ENCODE measurements at places on chromosomes 1 and 21.
A peak's percentile ranks its signal among the peaks of the same experiment; 100 is the strongest.

DNA sequence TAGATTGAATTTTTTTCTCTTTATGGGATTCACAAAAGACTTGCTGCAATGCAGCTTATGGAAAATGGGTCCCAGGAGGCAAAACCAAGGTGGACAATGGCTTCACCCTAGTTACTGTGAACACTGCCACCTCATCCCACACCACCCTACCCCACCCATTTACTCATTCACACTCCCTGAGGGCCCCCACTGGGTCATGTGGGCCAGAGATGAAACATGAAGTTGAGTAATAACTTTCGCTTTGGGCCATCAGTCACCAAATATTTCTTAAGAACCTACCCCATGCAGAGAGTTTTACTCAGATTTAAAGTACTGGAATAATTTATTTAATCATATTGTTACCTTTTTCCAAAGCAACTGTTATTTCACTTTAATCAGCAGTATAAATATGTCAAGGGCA is 191.8 kb downstream of the TPR start:
- DNase-seq, result no peak

- no peak for DNase-seq
These were observed 14.8 kb downstream of the EDN2 start for GRCh38 chr1:41469706-41470105.

DNA sequence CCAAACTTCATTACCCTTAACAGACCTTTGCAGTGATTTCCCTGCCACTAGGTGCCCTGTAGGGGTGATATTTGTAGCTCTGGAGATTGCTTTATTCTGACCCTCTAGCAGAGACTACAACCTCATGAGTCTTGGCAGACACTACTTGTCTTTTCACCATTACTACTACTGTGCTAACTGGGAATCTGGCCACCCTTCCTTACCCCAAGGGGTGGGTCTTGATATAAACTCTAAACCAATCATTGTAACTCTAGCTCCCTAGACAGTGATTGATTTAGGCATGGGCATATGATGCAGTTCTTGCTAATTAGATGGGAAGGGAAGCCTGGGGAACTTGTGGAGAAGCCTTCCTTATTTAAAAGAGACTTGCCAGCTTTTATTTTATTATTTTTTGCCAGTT is 3.9 kb downstream of the KPNA6 start:
- no peak for DNase-seq

DNA sequence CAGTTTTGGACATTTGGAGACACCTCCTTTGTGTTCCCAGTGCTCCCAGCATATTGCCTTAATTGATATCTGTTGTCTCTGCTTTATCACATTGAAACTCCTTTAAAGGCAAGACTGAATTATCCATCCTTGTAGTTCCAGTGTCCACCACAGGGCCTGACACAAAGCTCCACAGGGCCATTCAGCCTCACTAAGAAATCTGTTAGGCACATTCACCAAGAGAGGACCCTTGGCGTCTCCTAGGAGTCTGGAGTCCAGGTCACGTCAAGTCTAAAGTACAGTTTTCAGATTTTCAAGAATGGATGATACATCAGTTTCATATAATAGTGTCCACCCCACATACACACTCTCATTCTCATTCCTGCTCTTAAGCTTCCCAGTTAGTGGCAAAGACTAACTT is 4.8 kb downstream of the ACP6 start:
- DNase-seq, result no peak

- DNase-seq, result peak; percentile 40
These were observed 113.4 kb downstream of the DISP1 start for GRCh38 chr1:222928212-222928611.

DNA sequence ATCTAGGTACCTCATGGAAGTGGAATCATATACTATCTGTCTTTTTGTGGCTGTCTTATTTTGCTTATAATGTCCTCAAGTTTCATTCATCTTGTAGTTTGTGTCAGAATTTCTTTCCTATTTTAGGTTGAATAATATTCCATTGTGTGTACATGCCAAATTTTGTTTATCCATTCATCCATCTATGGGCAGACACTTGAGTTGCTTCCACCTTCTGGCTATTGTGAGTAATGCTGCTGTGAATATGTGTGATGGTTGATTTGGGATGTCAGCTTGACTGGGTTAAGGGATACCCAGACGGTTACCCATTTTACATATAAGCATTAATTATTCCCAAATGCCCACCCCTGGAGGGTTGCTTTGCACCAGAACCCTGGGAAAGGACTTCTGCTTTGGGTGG is 477.5 kb downstream of the PTPRU start:
- no peak for DNase-seq

DNA sequence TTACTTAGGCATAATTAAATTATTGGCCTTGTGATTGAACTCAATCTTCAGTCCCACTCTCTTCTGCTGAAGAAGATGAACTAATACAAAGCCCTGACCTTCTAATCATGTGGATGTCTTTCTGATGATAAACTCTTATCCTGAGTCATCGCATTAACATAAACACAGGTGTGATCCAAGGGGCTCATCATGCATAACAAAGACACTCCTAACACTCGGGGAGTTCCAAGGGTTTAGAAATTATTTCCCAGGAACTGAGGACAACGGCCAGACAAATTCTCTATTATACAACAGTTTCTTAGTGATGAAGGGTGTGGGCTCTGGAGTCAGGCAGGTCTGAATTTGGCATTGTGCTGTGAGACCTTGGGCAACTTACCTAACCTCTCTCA is 18.0 kb downstream of the DUSP10 start:
- no peak for DNase-seq

DNA sequence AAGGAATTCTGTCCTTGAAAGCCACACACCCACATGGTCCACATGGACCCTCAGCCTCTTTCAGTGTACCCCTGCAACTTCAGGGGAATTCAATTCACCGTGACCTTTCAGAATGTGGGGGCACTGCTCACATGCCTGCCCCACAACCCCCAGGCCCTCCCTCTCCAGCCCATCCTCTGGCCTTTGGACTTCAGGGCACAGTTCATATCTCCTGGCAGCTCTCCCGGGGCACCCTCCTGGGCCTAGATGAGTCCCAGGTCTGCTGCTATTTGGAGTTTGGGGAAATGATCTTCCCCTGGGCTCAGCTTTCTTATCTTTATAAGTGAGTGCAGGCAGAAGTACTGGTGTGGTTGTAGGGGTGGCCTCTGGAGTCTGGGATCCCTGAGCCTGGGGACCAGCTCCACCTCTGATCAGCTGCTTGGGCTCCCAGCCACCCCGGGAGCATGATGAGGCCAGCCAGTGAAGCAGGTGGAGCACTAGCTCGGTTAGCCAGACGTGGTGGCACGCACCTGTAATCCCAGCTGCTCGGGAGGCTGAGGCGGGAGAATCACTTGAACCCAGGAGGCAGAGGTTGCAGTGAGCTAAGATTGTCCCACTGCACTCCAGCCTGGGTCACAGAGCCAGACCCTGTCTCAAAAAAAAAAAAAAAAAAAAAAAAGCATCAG is 15.8 kb downstream of the C1orf167 start:
- DNase-seq, result no peak

GRCh38 chr1:96253246-96254035 is 468.1 kb upstream of the PTBP2 start:
- no peak for DNase-seq

DNA sequence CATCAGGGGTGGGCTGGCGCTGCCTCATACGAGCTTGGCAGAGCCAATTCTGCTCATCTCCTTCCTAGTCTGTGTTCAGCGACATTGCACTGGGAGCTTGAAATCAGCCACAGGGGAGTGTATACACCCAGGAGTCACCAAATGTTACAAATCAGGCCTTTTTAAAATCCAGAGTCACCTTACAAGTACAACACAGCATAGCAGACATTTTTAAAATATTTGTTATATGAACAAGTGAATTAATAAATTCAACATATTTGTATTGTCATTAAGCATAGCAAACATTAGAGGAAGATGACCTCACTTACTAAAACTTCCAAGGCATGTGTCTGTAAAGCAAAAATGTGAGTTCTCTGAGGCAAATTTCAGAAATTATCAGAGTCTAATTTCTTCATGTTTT is 210.0 kb downstream of the HLX start:
- no peak for DNase-seq

- no peak for DNase-seq
These were observed 19.2 kb downstream of the EBNA1BP2 start for GRCh38 chr1:43152866-43153265.

- DNase-seq, result no peak
These were observed 58.5 kb downstream of the RUSC1 start for GRCh38 chr1:155379180-155379579.

DNA sequence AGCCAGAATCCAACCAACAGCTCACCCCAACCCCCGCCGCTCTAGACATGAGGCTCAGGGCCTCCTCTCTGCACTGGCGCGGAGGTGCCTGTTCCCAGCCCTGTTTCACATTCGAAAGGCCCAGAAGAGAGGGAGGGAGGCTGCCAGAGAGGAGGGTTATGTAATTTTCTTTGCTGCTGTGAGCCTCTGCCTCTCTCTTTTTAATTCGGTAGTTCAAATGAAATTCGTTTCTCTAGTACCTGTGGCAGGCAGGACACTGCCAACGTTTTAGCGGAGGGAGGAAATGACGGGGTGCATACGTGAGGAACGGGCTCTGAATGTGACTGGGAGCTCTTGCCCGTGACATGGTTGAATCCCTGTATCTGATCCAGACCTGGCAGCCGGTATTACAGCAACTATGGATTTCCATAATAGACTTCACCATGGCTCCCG is 9.4 kb downstream of the PRDM16 start:
- peak; percentile 44 for DNase-seq

DNA sequence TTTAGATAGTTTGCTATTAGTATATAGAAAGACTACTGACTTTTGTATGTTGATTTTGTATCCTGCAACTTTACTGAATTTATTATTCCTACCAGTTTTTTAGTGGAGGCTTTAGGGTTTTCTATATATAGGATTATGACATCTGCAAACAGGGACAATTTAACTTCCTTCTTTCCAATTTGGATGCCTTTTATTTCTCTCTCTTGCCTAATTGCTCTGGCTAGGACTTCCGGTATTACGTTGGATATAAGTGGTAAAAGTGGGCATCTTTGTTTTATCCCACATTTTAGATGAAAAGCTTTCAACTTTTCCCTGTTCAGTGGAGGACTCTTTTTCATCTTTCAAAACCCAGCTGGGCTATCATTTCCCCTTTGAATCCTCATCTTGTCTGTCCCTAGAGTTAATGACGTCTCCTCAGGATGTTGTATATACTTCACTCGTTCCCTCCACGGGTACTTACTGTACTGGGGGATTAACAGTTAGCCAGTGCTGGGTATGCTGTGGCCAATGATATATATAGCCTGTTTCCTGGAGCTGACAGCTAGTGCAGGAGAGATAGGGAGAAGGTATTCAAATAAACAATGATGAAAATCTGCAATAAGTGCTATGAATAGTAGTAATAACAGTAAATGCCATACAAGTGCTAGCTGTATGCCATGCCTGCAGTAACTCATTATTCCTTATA is 9.8 kb downstream of the ACOT11 start:
- DNase-seq, result no peak

GRCh38 chr1:12541274-12542137 is 76.5 kb downstream of the DHRS3 start:
- DNase-seq, result no peak

- no peak for DNase-seq
These were observed 24.3 kb upstream of the PPP1R15B start for GRCh38 chr1:204435872-204436271.

DNA sequence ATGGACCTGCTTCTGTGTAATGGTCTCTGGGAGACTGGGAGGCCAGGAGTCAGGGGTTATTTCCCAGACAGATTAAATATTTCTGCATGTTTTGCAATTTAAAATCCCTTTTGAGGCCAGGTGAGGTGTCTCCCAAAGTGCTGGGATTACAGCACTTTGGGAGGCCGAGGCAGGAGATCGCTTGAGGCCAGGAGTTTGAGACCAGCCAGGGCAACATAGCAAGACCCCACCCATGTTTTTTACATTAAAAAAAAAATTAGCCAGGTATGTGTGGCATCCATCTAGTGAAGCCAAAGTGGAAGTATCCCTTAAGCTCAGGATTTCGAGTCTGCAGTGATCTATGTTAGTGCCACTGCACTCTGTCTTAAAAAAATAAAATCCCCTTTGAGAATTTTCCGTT is 34.1 kb downstream of the ECHDC2 start:
- DNase-seq, result no peak

DNA sequence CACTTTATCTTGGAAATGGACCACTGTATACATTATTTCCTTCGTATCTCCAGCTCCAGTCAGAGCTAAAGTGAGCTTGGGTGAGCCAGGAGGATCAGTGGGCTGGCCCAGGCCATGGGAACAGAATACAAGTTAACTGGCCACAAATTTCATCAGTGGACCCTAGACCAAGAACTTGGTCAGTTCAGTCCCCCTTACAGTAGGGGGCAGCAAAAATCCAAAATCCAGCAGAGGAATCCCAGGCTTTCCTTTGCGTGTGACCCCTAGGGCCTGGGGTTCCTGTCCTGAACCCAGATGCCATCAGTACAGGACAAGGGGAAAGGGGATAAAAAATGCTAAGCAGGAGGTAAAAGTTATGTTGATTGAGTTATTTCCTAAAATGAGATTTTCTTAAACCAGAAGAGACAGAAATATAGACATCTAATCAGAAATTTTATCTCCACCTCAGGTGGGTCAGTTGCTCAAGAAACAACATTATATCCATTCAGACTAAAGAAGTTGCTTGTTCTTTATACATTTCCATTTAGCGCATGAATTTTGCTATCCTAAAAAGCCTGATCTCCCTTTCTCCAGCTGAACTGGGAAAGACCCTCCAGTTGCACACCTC is 24.1 kb upstream of the LCE5A start:
- no peak for DNase-seq

GRCh38 chr1:12179111-12179519 is 12.3 kb downstream of the TNFRSF1B start:
- no peak for DNase-seq

DNA sequence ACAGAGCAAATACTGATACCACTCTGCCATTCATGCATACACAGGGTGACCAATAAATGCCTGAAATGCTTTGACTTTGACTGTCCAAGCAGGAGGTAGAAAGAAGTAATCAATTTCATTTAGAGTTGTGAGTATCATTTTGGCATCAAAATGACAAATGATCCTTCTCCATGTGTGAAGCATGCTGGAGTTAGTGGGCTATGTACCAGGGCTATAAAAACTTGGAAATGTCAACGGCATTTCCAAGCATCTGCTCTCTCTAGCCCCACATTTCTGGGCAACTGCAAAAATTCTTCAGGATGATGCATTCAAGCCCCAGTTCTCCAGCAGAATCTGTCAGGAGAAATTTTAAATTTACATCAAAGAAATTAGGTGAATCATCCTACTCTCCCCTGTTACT is 208.4 kb upstream of the PTBP2 start:
- no peak for DNase-seq

GRCh38 chr1:179788259-179788658 is 45.2 kb downstream of the FAM163A start:
- DNase-seq, result no peak

GRCh38 chr1:59705466-59706302 is 109.1 kb upstream of the HOOK1 start:
- DNase-seq, result no peak

GRCh38 chr1:12649971-12650421 is 6.1 kb downstream of the AADACL4 start:
- no peak for DNase-seq

DNA sequence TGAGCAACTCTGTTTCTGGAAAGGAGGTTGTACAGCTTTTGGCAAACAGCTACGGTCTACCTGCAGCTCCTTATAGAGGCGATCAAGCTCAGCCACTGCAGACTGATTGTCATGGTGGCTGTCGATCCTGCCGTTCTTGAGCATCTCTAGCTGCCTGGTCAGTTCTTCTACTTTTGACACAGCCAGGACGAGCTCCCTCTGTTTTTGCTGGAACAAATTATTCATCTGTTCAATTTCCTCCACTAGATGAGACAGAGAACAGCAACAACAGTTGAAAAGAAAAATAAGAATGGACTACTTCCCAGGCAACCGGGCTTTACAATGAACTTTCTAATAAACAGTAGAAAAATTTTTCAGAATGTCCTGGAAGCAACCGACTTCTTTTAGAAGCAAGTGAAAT is 42.5 kb downstream of the TP53BP2 start:
- peak; percentile 68 for DNase-seq
